Natural killer cell treated with Interleukin-12 subunit alpha and Interleukin-12 subunit beta and Interleukin-15 and Interleukin-18, amount 100 ng/mL, for 72 hours (primary cell): ENCODE measurements at places on chromosomes 2 and 18.

DNA sequence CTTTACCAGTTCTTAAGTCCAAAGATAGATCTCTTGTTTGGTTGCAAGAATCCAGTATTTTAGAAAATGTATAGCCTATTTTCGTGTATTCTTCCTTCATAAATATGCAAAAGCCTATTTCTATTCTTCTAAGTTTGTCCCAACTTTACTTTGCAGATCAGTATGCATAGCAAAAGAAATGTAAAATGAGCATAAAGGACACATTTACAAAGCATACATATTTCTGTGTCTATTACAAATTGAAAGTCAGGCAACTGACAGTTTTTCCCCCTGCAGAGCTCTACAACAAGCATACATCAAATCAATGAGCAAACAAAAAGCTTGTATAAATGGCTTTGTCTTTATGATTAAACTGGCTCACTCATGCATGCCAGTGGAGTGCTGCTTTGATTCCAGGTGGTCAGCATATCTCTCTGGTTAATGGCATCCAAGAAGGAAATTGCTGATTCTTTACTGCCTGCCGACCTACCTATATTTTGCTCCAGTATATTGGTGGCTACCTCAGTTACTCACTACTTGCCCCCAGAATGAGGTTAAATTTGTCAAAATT, 10.0 kb upstream of the VPS54 start:
- H3K4me3 ChIP-seq = no peak overlapping the region
- no peak for DNase-seq
- H3K36me3 ChIP-seq = peaks cover 6% of the 10 kb centered on the region
- peaks cover 13% of the 10 kb centered on the region for H3K27me3 ChIP-seq

GRCh38 chr2:171267855-171268629, 107.3 kb upstream of the TLK1 start:
- H3K36me3 ChIP-seq = no peaks in the 10 kb centered on the region
- H3K4me3 ChIP-seq = no peak overlapping the region
- H3K27ac ChIP-seq = no peak overlapping the region
- H3K27me3 ChIP-seq = no peaks in the 10 kb centered on the region
- no peaks in the 10 kb centered on the region for H3K4me1 ChIP-seq
- DNase-seq = no peak

GRCh38 chr2:102591491-102592045, 27.8 kb upstream of the SLC9A2 start:
- no peak overlapping the region for H3K4me3 ChIP-seq
- H3K36me3 ChIP-seq = no peaks in the 10 kb centered on the region
- H3K27me3 ChIP-seq = peaks cover 9% of the 10 kb centered on the region
- no peak overlapping the region for H3K27ac ChIP-seq
- peaks cover 8% of the 10 kb centered on the region for H3K4me1 ChIP-seq

DNA sequence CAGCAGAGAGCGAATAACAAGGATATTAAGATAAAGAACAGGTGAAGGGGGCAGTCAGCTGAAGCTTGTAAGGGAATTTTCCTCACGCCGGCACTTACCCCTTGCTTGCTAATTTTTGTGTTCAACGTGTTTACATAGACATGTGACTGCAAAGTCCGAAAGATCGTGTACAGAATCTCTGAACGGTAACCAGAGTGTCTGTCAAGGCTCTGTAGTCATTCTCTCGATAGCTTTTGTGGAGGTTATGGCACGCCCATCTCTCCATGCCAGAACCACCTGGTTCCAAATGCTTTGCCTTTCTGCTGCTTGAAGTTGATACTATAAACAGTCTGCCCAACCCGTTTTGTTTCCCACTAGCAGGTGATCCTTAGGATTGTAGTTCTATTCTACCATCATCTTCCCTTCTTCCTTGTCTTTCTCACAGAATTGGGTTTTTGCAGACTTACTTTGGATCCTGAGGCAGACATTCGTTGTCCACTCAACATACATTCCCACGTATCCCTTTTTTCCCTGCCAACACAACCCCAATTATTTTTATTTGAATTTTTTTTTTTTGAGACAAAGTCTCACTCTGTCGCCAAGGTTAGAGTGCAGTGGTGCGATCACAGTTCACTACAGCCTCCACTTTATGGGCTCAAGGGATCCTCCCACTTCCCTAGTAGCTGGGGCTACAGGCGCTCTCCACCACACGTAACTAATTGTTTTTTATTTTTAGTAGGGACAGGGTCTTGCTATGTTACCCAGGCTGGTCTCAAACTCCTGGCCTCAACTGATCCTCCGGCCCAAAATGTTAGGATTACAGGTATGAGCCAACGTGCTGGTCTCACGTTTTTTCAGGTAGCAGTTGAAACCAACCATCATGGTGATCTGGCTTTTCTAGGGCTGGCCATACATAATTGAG, 1.3 kb upstream of the USP34 start:
- H3K27me3 ChIP-seq = no peaks in the 10 kb centered on the region
- peak overlapping the region; percentile 87 for H3K4me3 ChIP-seq
- peaks cover 5% of the 10 kb centered on the region for H3K36me3 ChIP-seq
- no peak for DNase-seq
- peaks cover 14% of the 10 kb centered on the region for H3K4me1 ChIP-seq
- H3K27ac ChIP-seq = peak overlapping the region; percentile 95

DNA sequence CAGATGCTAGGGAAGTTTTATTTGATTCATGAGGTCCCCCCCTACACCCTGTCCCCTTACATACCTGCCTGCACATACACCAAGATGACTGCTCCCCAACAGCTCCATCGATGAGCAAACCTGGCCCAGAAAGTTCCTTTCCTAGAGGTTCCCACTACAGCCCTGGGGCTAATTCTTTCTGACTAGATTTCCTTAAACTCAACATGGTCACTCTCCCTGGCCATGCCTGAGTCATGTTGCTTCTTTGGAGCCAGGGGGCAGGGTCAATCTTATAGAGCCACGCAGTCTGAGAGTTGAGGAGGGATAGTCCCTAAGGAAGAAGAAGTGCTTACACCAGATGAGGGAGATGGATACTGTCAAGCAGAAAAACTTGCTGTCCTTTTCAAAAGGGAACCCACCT, 67.7 kb upstream of the GLI2 start:
- H3K27me3 ChIP-seq = peaks cover 30% of the 10 kb centered on the region
- peaks cover 5% of the 10 kb centered on the region for H3K36me3 ChIP-seq
- H3K27ac ChIP-seq = no peak overlapping the region
- H3K4me1 ChIP-seq = no peaks in the 10 kb centered on the region
- no peak for DNase-seq

- no peaks in the 10 kb centered on the region for H3K27me3 ChIP-seq
- no peaks in the 10 kb centered on the region for H3K36me3 ChIP-seq
- H3K27ac ChIP-seq = no peak overlapping the region
- no peaks in the 10 kb centered on the region for H3K4me1 ChIP-seq
- H3K4me3 ChIP-seq = no peak overlapping the region
Observed at GRCh38 chr2:40719414-40719813, 267.5 kb upstream of the SLC8A1 start.

DNA sequence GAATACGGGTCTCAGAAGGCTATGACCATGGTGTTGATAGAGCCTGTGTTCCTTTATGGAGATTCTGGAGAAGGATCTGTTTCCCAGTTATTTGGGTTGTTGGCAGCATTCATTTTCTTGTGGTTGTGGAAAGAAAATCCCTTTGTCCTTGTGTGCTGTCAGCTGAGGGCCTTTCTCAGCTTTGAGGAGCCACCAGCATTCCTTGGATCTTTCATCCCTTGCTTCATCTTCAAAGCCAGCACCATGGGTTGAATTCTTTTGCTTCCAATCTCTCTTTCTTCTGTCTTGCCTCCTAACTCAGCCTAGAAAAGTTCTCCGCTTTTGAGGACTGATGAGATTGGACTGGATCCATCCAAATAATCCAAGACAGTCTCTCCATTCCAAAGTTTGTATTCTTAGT, 103.2 kb upstream of the MMADHC start:
- H3K36me3 ChIP-seq = no peaks in the 10 kb centered on the region
- H3K4me3 ChIP-seq = no peak overlapping the region
- H3K27me3 ChIP-seq = no peaks in the 10 kb centered on the region
- no peaks in the 10 kb centered on the region for H3K4me1 ChIP-seq
- H3K27ac ChIP-seq = no peak overlapping the region

DNA sequence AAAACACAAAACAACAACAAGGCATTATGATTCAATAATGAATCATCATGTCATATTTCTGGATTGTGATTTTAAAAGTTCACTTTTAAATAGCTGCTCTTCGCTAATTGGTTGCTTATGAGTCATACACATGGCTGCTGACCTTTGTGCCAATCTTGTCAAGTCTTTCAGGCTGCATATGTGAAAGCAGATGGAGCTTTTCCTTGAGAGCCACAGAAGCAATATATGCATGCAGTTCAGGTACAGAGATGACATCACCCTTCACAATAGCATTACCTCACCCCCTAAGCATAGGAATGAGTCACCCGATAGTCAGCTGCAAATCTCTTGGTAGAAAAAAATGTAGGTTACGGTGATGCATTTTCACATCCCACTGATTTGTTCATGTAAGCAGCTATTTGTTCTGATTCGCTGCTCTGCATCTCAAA, 27.2 kb downstream of the EIF2AK3 start:
- DNase-seq = peak; percentile 65
- H3K27me3 ChIP-seq = no peaks in the 10 kb centered on the region
- H3K36me3 ChIP-seq = no peaks in the 10 kb centered on the region
- H3K4me1 ChIP-seq = peaks cover 29% of the 10 kb centered on the region
- H3K4me3 ChIP-seq = peak overlapping the region; percentile 5

- no peak overlapping the region for H3K27ac ChIP-seq
- no peaks in the 10 kb centered on the region for H3K27me3 ChIP-seq
- H3K36me3 ChIP-seq = no peaks in the 10 kb centered on the region
- DNase-seq = no peak
- no peaks in the 10 kb centered on the region for H3K4me1 ChIP-seq
Observed at GRCh38 chr2:119062652-119063051, 95.9 kb downstream of the C1QL2 start.

GRCh38 chr18:46622999-46623398, 34.0 kb downstream of the LOXHD1 start:
- no peaks in the 10 kb centered on the region for H3K36me3 ChIP-seq
- H3K27me3 ChIP-seq = peaks cover 12% of the 10 kb centered on the region
- no peak for DNase-seq

- H3K27me3 ChIP-seq = peaks cover 18% of the 10 kb centered on the region
- DNase-seq = no peak
- no peak overlapping the region for H3K4me3 ChIP-seq
- H3K4me1 ChIP-seq = peaks cover 10% of the 10 kb centered on the region
Observed at GRCh38 chr2:67544286-67544685, 147.2 kb downstream of the ETAA1 start.

GRCh38 chr2:156401861-156402260, 34.3 kb upstream of the GPD2 start:
- DNase-seq = no peak
- H3K4me1 ChIP-seq = peaks cover 36% of the 10 kb centered on the region
- no peak overlapping the region for H3K4me3 ChIP-seq

GRCh38 chr2:30790879-30791278, 16.4 kb downstream of the CAPN13 start:
- no peak overlapping the region for H3K27ac ChIP-seq
- H3K36me3 ChIP-seq = no peaks in the 10 kb centered on the region
- no peaks in the 10 kb centered on the region for H3K4me1 ChIP-seq

DNA sequence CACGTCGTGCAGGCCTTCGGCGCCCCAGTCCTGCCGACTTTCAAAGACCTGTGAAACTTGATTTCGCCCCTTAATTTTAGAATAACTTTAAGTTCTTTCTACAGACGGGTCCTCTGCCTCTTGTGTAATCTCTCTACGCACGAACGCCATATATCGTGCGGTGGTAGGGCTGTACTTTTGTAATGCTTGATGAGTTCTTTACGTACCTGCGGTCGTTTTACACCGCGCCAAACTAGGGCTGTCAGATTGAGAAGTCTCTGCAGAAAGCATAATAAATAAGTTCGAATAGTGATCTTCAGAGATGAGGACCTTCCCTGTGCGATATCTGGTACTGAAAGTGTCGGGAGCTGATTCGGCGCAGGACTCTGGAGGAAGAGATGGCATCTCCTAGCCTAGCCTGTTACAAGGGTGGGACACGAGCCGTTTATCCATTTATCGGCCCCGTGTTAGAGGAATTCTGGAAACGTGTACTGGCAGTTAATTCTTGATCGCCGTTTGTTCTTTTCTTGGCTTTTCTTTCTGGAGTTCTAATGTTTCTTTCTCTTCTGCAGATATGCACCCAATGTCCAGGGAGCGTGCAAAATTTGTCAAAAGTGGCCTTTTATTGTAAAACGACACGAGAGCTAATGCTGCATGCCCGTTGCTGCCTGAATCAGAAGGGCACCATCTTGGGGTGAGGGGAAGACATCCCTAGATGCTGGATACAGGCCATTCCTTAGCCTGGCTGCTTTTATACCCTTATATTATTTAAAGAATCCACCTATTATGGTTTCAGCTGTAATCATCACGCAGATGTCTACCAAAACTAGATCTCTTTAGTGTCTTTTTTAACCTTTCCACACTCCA, 781 bp upstream of the SLC5A6 start:
- H3K4me3 ChIP-seq = peak overlapping the region; percentile 99
- peaks cover 49% of the 10 kb centered on the region for H3K4me1 ChIP-seq
- peak overlapping the region; percentile 100 for H3K27ac ChIP-seq

DNA sequence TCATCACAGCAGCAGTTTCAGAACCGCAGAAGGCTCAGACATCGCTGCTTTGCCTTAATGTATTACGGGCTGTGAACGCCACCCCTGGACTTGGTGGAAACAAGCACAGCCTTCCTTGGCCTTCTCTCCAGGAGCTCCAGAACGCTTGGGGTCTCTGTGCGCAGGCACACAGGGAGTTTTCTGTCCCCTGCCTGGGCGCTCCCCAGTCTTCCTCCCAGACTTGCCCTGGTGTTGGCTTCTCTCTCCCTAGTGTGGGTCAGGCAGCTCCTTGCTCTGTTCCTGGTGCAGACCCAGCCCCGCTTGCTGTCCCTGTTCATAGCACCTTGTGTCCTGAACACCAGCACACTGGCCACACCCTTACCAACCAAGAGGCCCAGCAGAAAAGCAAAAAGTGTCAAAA, 103.6 kb downstream of the FAM210A start:
- H3K36me3 ChIP-seq = no peaks in the 10 kb centered on the region
- no peak overlapping the region for H3K27ac ChIP-seq
- no peak for DNase-seq
- H3K4me1 ChIP-seq = peaks cover 20% of the 10 kb centered on the region
- H3K27me3 ChIP-seq = no peaks in the 10 kb centered on the region
- H3K4me3 ChIP-seq = no peak overlapping the region

- no peaks in the 10 kb centered on the region for H3K4me1 ChIP-seq
- DNase-seq = no peak
- no peaks in the 10 kb centered on the region for H3K36me3 ChIP-seq
- H3K27me3 ChIP-seq = peaks cover 5% of the 10 kb centered on the region
Observed at GRCh38 chr2:145090841-145091761, 571.2 kb upstream of the ZEB2 start.

DNA sequence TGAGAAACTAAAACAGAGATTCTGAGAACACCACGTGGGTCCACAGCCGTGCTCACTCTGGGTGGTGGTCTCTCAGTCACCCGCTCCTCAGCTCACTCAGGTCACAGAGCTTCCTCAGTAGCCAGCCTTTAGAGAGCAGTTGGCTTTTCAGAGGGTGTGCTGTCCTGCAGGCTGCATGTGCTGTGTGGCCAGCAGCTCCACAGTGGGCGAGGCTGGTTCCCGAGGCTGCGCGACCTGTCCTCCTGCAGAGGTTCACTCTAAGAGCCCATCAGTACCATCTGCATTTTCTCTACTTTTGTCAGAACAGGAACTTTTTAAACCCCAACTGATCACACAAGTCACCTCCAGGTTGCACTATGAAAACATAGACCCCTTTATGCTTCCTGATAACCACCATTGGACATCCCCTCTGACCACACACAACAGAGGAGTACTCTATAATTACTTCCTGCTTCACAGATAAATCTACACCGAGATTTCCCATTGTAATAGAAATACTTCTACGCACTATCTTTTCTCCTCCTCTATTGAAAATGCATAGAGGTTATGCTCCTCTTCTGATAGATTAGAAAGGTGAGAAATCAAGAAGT, 93.1 kb downstream of the GYPC start:
- H3K27ac ChIP-seq = no peak overlapping the region
- H3K4me3 ChIP-seq = no peak overlapping the region
- no peaks in the 10 kb centered on the region for H3K27me3 ChIP-seq
- H3K36me3 ChIP-seq = no peaks in the 10 kb centered on the region
- H3K4me1 ChIP-seq = no peaks in the 10 kb centered on the region
